AG10803 (cell line): ENCODE measurements at places on chromosomes 1 and 21.

DNA sequence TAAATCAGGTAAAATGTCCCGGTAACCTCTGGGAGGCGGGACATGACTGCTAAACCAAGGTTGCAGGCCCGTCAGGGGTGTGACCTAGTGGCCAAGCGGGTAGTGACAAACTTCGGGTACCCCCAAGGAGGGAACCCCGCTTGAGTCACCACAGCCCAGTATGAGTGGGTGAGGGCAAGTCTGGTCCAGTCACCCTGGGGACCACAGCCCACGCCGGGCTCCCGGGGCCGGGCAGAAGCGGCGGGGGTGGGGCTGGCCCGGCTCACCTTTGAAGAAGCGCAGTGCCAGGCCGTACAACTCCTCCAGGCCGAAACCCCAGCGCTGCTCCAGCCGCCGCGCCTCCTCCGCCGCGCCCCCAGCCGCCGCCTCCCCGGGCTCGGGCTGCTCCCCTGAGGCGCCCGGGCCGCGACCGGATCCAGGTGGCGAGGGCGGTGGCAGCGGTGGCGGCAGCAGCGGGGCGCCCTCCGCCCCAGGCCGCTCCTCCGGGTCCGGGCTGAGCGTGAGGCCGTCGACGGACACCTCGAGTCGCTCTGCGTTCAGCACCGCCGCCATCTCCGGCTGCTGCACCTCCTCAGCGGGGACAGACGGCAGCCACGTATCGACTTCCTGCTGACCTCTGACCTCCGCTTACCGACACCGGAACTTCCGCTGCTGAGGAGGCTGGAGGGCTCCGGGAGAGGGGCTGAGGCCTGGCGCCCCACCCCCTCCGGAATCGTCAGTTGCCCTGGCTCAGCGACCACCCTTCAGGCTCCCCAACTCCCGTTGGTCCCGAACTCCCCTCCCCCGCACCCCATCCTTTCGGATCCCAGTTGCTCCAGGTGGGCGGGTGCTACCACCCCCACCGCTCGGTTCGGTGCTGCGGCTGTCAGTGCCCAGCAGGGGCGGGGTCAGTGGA, at the start of gene ACBD3:
TSS of gene ACBD3 (minus strand) at position 618 of the 895 bp plus-strand sequence. CDS start at position 552, 66 bp downstream.
- peak; percentile 85 for DNase-seq

- no peak for DNase-seq
Measured at GRCh38 chr1:11350265-11350664, 77.3 kb downstream of the UBIAD1 start.

DNA sequence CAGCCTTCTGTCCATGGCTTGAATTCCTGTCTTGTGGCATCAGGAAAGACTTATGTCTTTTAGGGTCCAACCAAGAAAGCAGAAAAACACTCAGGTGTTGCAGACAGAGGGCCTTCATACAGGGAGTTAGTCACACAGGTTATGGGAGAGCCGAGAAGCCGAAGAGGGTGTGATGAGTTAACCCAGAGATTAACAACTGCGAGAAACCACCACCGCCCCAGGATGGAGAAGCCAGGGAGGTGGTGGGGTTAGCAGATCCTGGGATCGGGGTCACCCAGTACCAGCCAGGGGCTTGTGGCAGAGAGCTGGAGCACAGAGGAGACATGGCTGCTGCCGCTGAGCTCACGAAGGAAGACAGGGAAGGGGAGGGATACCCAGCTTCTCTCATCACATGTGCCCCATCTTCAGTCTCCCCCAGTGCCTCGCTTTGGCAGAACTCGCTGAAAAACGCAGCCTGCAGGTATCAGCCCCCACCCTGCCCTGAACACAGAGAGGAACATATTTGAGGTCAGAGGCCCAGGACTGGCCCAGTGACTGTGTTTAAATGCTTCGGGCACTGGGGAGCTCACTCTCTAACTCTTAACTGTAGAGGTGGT, 58.7 kb downstream of the RUNX3 start:
- DNase-seq, result no peak

- DNase-seq, result no peak
Measured at GRCh38 chr1:180456191-180456590, 46.2 kb downstream of the ACBD6 start.

DNA sequence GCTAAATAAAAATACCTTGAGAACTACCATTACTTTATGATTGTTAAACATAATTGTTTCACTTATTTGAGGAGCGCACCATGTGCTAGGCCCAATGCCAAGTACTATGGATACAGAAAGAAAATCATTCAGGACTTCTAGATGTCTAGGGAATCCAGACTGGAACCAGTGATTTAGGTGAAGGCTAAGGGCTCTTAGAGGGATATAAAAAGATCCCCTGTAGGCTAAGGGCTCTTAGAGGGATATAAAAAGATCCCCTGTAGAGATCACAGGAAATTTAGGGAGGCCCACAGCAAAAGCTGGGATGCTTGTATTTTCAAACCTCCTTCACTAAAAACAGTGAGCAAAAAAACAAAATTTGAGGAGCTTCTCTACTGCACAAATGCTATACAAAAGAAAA, 6.7 kb downstream of the TOR1AIP2 start:
- no peak for DNase-seq

- no peak for DNase-seq
Measured at GRCh38 chr1:206872139-206872538, 6.7 kb downstream of the IL20 start.

GRCh38 chr1:30936541-30937171, 28.1 kb upstream of the SDC3 start:
- no peak for DNase-seq

DNA sequence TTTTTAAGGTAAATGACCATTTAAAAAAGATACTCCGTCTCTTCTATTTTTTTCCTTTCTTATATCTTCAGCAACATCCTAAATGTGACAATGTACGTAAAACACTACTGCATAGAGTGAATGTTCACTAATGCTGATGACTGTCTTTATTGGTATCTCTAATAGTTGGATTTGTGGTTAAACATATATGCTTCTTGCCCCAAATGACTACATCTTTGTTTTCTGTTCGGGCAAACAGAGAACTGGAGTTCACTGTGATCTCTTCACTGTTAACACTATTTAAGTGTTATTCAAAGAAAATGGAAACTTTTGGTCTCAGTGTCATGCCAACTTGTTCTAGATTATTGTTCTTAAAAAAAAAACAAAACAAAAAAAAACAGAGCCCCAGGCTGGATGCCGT, 109.4 kb downstream of the KIF26B start:
- DNase-seq, result no peak

- no peak for DNase-seq
Measured at GRCh38 chr1:204990059-204990664, 52.9 kb upstream of the CNTN2 start.

GRCh38 chr1:61142726-61143500, 60.6 kb downstream of the NFIA start:
- peak; percentile 43 for DNase-seq

GRCh38 chr1:58932859-58933598, 149.2 kb upstream of the JUN start:
- peak; percentile 92 for DNase-seq

DNA sequence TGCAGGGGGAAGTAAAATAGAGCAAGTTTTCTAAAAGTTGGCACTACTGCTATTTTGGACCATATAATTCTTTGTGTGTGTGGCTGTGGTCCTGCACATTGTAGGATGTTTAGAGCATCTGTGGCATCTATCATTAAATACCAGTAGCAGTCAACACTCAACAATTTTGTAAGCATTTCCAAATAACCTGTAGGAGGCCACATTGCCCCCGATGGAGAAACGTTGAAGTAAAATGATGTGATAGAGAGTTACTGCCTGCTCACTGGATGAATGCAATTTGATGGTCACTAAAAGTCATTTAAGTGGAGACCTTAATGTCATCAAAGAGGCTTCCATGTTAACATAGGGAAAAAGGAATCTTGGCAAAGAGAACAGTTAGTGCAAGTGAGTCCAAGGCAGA, 560.8 kb downstream of the NEGR1 start:
- DNase-seq, result no peak

DNA sequence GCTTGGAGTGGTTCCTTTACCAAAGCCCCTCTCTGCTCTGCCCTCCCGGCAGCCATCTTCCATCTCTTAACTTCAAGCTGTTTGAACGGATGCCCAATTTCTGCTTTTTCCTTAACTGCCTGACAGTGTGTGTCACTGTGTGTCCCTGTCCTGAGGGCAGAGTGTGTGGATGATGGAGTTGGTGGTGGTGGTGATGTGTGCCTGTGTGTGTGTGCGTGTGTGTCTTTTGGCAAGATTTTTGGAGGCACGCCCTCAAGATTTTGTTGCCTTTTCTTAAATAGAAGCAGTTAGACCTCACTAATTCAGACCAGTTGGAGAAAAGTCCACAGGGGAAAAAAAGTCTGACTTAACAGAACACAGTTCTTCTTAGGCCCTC, 30.3 kb downstream of the SERTAD4 start:
- peak; percentile 86 for DNase-seq
